ENCODE measurements at places on chromosomes 7 and 10. TPM values are rescaled to one million over a fixed set of nuclear protein-coding genes. Genes with fewer than 3 reads are reported as not detected.

DNA sequence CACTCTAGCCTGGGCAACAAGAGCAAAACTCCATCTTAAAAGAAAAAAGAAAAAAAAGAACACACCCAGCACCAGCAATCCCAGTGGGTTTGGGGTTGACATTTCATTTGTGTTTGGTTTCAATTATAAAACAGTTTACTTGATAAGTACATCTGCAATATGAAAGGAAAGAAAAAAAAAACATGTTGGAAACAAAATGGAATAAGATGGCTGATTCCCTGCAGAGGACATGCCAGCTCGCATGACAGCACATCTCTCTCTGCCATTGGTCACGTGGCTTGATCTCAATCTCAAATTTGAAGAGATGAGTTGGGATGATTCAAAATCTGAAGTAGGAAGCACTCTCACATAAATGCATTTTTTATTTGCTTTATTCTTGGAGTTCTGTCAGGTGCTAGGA is 28.0 kb downstream of the MYOF start:
- no peak for DNase-seq

DNA sequence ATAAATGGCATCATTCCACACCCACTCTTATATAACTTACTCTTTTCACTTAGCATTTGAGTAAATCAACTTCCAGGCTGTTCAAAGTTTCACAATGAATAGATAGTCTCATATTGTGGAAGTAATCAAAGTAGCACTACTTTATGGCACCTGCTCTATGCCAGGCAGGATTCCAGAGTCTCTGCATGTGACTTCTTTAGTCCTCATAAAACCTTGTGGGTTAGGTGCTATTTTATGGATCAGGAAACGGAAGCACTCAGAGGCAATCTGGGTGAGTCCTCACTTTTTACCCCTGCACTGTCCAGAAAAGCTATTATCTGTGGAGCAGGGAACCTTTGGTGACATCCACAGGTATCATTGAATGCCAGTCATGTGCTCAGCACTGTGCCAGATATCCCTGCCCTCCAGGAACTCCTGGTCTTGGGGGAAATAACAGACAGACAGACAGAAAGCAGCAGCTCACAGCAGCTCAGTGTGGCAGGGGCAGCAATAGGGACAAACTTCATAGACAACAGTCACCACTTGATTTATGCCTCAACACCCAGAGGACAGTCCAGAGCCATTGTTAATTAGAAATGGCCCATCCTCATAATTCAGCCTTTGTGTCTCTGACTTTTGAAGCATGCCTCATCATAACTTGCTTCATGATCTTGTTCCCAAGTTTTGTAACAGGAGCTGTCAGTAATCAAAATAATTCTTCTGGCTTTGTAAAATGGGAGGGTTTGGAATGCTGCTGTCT is 160.6 kb downstream of the SEC23IP start:
- no peak for DNase-seq

DNA sequence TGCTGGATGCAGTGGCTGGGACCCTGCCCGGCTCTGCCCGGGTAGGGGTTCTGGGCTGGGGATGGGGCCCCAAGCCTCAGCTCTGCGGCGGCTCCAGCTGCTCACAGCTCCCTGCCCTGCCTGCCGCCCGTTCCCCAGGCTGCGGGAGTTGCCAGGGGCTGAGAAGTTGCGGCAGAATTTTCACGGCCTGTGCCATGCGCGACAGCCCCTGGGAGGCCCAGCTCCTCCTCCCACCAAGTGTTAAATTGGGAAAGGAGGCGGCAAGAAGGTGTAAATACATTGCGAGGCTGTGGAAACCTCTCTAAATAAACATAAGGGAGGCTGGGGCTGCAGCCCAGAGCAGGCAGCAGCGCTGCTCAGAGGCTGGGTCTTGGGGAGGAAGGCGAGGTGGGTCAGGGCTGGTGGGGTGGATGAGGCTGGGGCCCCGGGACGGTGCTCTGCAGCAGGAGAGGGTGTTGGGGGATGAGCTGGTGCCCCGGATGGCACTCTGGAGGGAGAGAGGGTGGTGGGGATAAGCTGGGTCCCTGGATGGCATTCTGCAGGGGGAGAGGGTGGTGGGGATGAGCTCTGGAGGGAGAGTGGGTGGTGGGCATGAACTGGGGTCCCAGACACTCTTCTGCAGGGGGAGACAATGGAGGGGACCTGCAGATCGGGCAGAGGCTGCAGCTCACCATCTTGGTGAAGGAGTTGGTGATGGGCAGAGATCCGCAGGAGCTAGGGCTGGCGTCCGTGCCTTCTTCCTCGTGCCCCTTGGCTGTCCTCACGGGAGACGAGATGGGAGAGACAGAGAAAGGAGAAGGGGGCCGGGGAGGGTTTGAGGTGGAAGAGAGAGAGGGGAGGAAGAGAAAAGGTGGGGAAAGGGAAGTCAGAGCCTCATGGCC is 85.5 kb upstream of the GNA12 start:
- no peak for DNase-seq

GRCh38 chr10:116157485-116157884 is 115.5 kb downstream of the GFRA1 start:
- no peak for DNase-seq

Gene SGPL1
- total RNA-seq, result 26.3 TPM

Gene DOCK4
- 7.6 TPM for total RNA-seq

Gene CFTR
- total RNA-seq, result 0.09 TPM

Gene CPED1
- total RNA-seq, result 30.0 TPM

Gene TAS2R41
- total RNA-seq, result not detected

Gene ETV1
- total RNA-seq, result 75.7 TPM
